Lower leg skin (tissue), 4 donors: ENCODE measurements at places on chromosomes 1 and 21.

DNA sequence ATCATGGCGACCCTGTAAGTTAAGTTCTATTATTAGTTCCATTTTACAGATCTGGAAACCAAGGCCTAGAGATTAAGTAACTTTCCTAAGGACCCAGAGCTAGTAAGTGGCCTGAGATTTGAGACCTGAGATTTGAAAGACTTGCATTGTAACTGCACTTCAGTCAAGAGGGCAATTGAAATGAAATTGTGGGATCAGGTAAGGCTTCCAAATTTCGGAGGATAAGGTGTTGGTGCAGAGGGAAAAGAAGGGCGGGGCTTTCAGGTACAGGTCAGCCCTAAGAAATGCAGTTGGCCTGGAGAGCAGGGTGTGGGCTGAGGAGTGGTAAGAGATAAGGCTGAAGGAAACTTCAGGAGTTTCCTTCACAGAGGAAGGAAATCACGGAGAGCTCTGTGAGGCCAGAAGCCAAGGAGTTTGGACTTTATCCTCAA lies 51.1 kb downstream of the SLC16A1 start:
- DNase-seq, result peak; percentile 18

- no peak for DNase-seq
These were observed 459 bp downstream of the CAPZB start for GRCh38 chr1:19484798-19485361.

- DNase-seq, result peak; percentile 89
These were observed 867 bp downstream of the PTGFRN start for GRCh38 chr1:116910379-116911187.

DNA sequence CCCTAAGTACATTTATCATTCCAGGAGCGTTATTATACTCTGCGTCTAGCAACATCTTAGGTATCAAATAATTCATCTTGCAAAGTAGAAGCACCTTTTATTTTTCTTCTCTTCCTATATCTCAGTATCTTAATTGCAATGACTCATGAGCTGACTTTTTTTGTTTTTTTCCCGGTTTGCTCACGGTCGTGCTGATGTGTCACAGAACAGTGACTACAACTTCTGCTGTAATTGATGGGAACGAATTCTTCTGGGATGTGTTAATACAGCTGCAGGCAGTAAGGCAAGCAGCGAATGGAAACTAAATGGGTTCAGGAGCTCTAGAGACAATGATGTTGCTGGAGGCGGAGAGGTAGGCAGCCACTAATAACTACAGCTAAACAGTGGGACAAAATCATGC lies 89.8 kb upstream of the TMPRSS15 start:
- DNase-seq, result no peak

DNA sequence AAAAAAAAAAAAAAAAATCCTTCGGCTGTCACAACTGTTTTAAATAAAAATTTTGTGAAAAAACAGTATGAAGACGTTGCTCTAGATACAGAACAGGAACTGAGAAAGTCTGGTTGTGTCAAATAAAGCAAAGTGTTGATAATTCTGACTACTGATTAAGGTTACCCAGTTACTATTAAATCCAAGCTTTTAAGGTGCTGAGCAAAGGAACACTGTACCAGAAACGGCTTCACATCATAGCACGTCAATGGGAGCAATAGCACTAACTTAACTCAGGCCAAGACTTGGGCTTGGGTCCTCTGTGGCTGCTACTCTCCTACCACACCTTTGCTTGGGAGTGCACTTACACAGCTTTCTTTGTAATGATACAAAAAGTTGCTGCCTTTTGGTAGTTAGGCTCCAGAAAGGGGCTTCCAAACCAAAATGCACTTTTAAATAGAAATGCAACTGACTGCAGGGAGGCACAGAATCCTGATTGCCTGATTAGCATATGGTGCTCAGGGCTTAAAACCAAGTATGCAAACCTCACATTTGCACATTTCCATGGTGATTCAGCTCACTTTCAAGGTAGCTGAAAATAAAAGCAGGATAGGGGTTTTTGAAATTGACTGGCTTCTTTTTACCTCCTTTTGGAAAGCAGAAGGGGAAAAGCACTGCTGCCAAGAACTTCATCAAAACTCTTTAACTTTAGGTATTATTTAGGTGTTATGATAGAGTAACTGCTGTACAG lies 6.3 kb downstream of the MCL1 start:
- DNase-seq, result no peak

DNA sequence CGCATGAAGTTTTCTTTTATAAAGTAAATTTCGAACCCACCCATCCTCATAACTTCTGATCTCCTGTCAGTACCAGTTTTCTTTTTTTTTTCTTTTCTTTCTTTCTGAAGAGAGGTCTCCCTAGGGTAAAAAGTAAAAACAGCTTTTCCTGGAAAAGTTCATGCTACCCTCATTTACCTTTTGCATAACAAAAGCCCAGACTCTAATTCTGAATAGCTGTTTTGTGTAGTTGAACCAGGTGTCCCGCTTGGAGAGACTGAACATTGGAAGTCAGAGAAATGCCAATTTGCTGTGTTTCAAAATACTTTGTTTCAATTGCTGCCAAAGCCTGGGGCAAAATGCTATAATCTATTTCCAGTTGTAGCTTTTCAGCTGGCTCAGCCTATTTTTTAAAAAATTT lies 113.7 kb upstream of the RUNX1 start:
- no peak for DNase-seq

DNA sequence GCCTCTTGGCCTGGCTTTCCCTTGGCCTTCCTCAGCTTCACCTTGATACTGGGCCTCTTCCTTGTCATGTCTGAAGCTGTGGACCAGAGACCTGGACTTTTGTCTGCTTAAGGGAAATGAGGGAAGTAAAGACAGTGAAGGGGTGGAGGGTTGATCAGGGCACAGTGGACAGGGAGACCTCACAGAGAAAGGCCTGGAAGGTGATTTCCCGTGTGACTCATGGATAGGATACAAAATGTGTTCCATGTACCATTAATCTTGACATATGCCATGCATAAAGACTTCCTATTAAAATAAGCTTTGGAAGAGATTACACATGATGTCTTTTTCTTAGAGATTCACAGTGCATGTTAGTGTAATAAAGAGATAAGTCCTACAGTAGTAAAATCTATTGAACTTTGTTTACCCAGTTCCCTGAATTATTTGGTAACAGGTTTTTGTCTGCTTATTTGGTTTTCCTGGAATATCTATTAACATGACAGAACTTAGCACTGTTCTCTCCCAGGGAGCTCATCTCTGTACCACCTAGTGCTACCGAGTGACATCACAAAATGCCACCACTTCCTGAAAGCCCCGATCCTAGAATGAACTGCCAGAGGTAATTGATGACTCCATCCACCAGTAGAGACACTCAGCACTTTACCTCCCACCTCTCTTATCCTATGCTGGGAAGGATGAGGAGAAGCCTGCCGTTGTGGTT lies 22.2 kb downstream of the UBE2T start:
- DNase-seq, result no peak

DNA sequence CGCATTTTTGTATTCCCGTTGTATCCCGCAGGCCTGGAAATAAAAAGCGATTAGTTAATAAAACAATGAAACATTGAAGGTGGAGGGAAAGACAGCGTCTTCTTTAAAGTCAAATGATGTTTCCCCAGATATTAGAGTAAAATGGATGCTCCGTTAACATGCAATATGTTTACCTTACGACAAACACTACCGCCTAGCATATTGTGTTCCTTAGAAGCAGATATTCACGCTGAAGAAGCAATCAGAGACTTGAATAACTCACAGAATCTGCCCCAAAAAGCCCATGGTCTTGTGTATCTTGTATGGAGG lies 583 bp upstream of the B4GALT3 start:
- DNase-seq, result no peak

DNA sequence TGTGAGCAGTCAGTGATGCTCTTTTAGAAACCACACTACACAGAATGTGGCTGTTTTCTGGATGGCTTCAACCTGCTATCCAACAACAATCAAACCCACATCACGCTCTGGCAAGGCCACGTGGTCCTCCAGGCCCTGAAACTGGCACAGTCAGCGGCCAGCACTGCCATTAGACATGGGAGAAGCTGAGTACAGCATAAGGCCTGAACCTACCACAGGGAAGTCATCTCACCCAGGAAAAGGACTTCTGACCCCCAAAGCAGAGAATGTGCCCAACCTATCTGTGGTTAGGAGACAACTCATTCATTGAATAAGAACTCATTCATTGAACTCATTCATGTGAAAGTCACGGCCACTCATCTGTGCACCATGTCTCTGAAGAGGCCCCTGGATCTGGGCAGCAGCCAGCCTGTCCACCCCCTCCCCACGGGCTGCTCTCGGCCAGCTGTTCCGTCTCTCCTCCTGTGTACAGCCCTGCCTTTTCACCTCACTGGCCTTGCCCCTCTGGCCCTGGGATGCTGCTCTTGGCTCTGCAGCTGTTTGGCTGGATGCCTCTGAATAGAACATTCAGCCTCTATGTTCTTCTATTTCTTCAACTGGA lies 41.1 kb downstream of the C1orf198 start:
- DNase-seq, result no peak

- no peak for DNase-seq
These were observed 187.3 kb downstream of the VAV3 start for GRCh38 chr1:107777664-107778047.

- DNase-seq, result no peak
These were observed 25.2 kb downstream of the IL12RB2 start for GRCh38 chr1:67332653-67333529.

DNA sequence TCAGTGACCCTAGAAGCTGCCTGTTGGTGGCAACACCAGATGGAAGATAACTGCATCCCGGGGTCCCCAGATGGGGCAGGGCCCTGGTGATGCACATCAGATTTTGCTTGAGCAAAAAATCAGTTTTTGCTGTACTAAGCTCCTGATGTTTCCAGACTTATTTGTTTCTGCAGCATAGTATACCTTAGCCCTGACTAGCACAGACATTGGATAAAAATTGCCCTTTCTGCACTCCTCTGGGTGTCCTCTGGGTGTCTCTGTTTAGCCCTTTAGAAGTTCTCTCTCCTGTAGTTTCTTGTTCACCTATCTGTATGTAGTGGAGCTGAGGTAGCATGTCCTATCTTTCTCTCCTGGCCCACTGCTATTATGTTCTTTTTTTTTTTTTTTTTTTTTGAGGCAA lies 30.3 kb upstream of the PLA2G2C start:
- no peak for DNase-seq

DNA sequence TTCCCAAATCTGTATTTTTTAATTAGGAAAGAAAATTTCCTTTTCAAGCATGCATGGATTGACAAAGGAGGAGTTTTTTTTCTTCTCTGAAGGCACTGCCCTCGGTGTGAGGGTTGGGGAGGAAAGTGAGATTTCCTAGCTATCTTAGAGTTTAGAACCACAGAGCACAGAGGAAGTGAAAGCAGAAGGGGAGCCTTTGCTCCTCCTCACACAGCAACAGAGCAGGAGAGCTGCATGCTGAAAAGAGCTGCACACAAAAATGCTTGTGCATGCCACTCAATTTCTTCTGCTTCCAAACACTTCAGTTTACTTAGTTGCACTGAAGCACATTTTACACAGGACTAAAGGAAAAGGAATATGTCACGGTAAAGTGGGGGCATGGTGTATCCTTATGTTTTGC lies 308.1 kb downstream of the GPATCH2 start:
- no peak for DNase-seq

- DNase-seq, result no peak
These were observed 387.6 kb downstream of the LTN1 start for GRCh38 chr21:28604946-28605537.

DNA sequence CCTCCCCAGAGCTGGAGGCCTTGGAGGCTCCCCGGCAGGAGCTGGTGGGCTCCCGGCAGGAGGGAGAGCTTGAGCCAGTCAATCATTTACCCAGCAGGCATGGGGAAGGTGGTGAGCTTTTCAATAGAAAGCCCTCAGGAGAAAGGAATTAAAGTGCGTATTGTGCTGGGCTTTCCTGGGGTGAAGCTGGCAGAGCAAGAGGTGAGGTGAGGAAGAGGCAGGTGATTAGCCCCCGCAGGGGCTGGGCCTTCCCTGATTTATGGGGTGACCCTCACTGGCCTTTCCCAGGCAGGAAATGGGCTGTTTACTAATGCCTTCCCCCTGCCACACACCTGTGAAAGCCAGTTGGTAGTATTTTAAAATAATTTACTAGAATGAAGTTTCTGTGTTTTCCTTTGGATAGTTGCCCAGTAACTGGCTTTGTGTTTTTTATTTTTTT lies 25.8 kb downstream of the CLDN14 start:
- DNase-seq, result no peak

GRCh38 chr1:116131170-116131569 lies 20.0 kb downstream of the MAB21L3 start:
- DNase-seq, result no peak

DNA sequence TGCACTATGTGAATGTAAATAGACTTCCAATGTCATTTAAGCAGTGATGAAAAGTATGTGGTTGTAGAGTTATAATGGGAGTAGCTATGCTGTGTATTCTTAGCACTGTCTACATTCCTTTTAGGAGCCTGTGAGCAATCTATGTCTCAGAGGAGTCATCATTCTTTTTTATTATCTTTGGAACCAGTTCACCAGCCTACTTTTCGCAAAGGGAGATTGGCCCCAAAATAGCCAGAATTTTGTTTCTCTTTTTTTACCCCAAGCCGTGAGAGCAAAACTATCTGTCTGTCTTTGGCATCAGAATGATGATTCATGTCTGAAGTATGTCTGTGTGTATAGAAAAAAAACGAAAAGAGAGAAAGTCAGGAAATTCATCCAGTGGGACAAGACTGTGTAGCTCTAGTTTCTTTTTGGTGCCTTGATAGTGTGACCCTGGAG lies 44.2 kb downstream of the OSBPL9 start:
- DNase-seq, result no peak

DNA sequence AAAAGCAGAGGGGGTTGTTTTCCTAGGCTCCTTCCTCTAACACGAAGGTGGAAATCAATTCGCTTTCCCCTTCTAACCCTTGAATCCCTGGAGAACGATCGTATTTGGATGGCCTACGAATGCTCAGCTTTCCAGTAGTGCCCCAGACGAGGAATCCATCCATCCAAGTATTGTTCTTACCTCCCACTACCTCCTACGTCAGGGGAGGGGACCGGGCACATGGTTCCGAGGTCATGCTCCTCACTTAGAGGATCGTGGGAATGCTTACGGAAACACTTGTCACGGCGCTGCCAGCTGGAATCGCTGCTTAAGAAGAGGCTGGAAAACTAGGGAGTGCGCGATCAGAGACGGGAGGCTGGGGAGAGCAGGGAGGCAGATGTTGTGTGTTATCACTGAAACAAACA lies 47.4 kb downstream of the CAPZB start:
- DNase-seq, result no peak

DNA sequence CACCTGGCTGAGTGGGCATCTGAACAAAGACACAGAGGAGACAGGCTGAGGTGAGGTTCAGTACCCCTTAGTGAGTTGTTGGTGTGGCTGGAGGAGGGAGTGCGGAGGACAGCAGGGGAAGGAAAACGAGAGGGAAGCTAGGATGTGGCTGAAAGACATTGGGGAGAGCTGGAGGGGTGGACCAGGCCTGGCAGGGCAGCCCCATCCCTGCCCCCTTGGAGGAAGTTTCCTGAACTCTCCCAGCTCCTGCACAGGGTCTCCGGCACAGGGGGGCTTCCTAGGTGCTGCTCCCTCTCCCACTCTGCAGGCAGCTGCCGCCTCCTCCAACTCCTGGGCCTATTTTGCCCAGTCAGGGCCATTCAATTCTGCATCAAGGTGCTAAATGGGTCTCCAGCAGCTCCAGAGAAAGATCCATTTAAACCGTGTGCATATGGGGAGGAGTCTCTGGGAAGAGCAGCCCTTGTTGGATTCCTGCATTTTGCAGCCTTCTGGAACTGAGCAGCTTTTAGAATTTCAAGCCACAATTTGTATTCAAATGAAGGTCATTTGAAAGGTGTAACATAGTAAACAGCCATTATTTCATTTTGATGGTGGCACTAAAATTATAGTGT lies 193.9 kb downstream of the CAMTA1 start:
- no peak for DNase-seq
